ENCODE measurements at places on chromosomes 13 and 19. TPM values are rescaled to one million over a fixed set of nuclear protein-coding genes. Genes with fewer than 3 reads are reported as not detected.

ZNF302 gene
- 13.6 TPM for total RNA-seq

TNNT1 gene
- total RNA-seq: not detected

COMMD6 gene
- total RNA-seq: 95.4 TPM

PGLYRP2 gene
- 0.07 TPM for total RNA-seq

CAMSAP3 gene
- total RNA-seq: 0.24 TPM

EHD2 gene
- total RNA-seq: 0.41 TPM

PDCD2L gene
- 34.1 TPM for total RNA-seq

Data from activated naive CD4-positive, alpha-beta T cell treated with anti-CD3 and anti-CD28 coated beads for 36 hours (primary cell).